ENCODE measurements at places on chromosomes 1 and 21.

GRCh38 chr21:36183144-36183795 is 26.6 kb downstream of the DOP1B start:
- no peak for DNase-seq

GRCh38 chr1:156122519-156123355 is 8.2 kb downstream of the LMNA start:
- DNase-seq: no peak

DNA sequence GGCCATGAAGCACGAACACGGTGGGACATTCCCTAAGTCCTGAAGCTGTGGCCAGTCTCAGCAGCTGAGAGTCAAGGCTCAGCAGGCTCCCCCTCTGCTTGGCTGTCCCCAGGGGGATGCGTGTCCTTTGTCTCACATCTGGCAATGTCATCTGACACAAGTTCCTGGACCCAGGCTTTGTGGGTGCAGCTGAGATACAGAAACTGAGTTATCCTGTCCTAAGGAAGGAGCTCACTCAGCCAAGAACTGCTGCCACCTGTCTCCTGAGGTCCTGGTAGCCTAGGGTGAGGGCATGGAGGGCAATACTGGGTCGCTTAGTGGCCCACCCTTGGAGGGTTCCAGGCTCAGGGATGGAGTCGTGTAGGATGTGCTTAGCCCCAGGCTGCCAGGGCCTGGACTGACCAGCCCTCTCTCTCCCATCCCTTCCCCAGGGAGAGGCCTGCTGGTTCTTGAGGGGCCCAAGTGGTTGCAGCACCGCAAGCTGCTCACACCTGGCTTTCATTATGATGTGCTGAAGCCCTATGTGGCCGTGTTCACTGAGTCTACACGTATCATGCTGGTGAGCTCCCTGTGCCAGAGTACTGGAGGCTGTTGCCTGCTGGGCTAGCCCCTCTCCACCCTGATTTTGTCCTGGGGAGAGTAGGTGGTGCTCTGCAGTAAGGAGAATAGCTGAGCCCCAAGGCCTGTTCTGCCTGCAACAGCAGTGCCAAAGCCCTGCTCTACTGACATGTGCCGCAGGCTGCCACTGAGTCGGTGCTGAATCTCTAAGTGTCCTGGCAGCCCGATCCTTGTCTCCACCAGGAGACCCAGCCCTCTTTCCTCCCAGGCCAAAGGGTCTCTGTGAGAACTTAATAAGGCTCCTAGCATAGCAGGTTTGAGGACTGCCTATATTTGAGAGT is 13.5 kb downstream of the CYP4B1 start:
- no peak for DNase-seq

DNA sequence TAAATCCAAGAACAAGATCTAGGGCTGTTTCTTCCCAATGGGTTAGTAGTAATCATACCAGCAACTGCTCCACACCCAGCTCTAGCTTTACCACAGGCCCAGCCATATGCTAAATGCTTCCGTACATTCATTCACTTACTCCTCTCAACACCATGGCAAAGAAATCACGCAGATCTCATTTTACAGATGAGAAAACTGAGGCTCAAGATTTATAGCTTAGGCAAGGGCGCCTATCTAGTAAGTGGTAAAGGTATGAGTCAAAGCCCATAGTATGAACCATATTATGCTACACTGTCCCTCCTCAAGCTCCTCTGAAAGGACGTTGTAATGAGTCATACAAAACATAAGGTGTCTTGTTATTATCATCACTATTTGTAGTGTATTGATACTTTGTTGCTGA is 82.2 kb downstream of the NIBAN1 start:
- no peak for DNase-seq

DNA sequence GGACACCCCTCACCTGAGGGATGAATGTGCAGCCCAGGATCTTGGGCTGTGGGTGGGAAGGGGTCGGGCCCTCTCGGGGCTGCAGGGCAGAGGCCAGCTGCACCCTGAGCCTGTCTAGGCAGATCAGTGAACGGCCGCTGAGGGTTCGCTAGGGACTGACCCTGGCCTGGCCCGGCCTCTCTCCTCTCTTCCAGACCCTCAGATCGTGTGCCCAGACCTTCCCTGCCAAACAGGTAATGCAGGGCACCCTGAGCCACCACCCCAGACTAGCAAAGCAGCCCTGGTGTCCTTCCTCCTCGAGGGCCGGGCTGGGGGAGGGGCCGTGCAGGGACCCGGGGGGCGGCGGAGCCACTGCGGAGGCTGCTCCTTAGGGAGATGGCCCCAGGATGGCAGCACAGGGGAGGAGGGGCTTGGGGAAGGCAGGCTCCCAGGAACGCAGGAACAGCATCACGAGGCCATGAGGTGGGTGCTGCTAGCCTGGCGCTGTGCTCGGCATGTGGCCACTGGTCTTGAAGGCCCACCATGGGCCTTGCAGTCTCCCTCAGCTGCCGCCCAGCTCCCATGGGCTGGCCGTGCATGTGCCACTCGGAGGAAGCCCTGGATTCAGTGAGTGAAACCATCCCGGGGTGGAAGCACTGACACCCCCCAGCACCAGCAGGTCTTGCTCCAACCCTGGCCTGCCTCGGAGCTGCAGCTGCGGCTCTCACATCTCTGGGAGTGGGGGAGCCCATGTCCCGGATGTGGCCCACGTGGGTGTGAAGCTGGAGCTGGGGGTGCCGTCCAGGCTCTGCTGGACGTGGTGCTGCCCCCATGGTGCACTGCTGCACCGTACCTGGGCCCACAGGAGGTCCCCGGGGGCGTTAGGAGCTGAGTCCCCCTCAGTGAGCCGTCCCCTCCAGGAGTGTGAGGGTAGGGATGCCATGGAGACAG is 28.7 kb downstream of the COL6A2 start:
- DNase-seq: no peak
